Stimulated activated CD8-positive, alpha-beta memory T cell treated with anti-CD3 and anti-CD28 coated beads, Interleukin-15, amount 100 ng/mL, for 48 hours (primary cell): ENCODE measurements at places on chromosomes 4 and X.

- DNase-seq, result no peak
These were observed 22.4 kb downstream of the ANKRD17 start for GRCh38 chr4:73236151-73236550.

DNA sequence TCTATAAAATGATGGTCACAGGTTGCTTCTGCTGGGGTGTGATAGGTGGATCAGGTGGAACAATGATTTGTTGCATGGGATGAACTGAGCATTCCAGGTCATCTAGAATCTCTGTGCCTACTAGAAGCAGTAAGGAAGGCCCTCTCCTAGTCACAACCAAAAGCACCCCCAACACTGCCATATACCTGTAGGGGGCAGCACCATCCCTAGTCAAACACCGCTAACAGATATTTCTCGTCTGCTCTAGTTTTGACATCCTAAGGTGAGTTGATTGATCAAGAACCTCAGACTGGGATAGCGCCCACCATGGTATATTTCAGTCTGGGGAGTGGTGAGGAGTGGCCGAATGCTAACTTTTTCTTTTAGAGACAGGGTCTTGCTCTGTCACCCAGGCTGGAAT lies 160.2 kb downstream of the NHS start:
- peak; percentile 25 for DNase-seq

DNA sequence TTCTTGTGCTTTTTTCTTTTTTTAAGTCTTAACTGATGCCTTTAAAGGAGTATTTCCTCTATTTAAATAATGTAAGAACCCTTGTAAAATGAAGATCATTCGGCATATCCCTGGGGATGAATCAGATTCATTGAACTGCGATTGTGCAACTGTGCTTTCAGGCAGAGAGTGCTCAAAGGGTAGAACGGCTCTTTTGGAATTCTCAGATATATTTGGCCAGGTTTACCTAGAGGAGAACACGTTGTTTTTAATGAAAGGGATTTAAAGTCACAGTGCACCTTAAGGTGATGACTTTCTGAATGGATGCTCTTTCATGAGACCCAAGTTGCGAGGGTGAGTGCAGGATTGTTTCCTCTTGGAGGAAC lies 51.6 kb upstream of the ELOVL6 start:
- no peak for DNase-seq

GRCh38 chr4:25441519-25442117 lies 64.6 kb downstream of the ANAPC4 start:
- DNase-seq, result no peak

DNA sequence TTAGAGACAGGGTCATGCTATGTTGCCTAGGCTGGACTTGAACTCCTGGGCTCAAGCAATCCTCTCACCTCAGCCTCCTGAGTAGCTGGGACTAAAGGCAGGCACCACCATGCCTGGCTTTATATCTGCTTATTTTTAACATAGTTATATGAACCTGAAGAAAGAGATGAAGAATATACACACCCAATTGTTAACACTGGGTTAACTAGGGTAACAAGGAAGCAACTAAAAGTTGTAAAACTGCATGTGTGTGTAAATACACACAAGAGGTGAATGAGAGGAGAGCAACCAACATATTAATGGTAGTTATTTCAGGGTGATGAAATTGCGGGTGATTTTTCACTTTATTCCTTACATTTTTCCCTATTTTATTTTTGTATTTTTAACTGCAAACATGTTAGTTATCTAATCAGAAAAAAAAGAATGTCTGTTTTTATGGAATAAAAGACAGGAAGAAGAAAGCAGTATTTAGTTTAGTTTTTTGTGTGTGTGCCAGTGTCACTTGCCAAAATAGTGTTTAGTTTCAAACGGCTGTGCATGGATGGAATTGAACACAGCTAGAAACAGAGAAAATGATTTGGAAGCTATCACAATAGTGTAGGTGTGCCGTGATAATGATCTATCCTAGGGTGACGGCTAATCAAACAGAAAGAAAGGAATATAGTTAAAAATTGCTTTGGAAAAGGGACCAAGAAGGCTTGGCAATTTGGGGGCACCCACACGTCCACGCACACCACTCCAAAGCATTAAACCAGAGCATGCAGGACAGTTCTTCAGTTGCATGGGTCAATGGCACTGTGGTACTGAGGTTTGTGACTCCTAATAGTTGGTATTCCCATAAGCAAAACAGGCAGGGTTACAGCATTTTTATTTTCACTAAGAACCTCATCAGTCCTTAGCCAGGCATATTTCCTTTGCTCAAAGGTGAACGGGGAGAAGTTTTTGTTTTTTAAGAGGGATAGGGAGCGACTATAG lies 89.1 kb upstream of the KLHL13 start:
- DNase-seq, result no peak

DNA sequence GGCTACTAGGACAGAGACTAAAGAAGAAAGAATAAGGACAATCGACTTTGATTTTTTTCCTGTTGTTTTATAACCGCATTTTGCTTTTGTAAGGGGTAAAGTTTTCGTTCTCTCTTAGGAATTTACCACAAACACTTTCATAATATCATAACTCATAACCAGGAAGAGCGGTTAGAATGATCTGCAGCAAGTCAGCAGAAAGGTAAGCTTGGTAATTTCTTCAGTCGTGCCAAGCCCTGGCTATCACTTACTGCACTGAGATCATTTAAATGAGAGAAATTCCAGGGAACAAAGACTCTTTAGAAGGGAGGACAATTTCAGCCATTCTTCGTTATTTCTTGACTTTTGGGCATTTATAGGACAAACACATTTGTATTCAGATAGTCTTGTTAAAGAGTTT lies 258.1 kb downstream of the UNC5C start:
- DNase-seq, result no peak

GRCh38 chrX:132603700-132604286 lies 115.0 kb upstream of the MBNL3 start:
- no peak for DNase-seq
